ENCODE measurements at places on chromosomes 6 and 20.
A peak's percentile ranks its signal among the peaks of the same experiment; 100 is the strongest.

DNA sequence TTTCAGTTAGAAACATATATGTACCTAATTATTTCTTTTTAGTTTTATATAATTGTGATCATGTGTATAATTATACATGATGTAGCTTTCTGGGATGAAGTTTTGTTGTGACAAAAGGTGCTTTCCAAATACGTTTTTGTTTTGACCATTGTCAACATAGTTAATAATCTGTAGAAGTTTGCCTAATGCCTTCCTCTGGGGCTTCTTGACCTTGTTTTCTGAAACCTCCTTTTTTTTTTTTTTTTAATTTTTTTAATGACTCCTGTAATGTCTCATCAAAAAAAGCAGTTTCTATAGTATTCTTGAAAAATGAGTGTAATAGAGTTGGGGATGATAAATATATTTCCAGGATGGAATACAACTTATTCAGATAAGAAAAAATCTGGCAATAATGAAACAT, 434.7 kb upstream of the SOX4 start:
- DNase-seq, result no peak

GRCh38 chr6:168450917-168451316, 9.9 kb downstream of the SMOC2 start:
- DNase-seq, result no peak

- no peak for DNase-seq
Observed at GRCh38 chr6:117776441-117776840, 101.2 kb downstream of the NUS1 start.

- DNase-seq, result no peak
Observed at GRCh38 chr6:84050408-84050807, 16.8 kb downstream of the MRAP2 start.

GRCh38 chr6:16635291-16635809, 125.9 kb downstream of the ATXN1 start:
- DNase-seq, result no peak

DNA sequence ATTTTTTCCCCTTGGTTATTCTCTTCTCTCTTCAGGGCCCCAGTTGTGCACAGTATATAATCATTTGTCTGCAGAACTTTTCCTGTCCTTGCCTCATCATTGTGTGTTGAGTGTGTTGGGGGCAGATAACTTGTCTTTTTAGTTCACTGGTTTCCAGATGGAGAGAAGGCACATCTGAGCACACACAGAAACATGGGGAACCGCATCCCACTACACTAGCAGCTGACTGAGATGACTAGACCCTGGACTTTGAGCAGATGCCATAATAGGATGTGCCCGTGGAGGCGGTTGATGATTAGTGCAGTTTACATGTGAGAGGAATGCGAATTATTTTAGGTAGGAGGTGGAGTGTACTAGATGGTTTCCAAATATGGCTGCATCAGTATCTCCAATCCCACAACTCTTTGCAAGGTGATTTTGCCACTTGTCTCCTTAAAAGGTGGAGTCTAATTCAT, 26.5 kb upstream of the SH3BGRL2 start:
- DNase-seq, result no peak

DNA sequence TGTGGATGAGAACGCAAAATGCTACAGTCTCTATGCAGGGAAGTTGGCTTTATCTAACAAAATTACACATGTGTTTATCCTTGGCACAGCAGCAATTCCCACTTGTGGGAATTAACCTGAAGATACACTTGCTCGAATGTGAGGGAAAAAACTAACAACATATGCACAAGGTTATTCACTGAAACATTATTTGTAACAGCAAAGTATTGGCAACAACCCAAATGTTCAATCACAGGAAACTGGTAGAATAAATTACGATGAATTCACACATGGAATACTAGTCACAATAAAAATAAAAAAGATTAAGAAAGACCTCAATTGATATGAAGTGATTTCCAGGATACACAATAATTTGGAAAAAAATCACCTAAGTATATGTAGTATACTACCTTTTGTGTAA, 68.1 kb upstream of the OGFRL1 start:
- no peak for DNase-seq

- DNase-seq, result no peak
Observed at GRCh38 chr6:101401792-101402621, 8.5 kb downstream of the GRIK2 start.

GRCh38 chr6:170289180-170289931, 1.5 kb downstream of the DLL1 start:
- DNase-seq, result no peak

DNA sequence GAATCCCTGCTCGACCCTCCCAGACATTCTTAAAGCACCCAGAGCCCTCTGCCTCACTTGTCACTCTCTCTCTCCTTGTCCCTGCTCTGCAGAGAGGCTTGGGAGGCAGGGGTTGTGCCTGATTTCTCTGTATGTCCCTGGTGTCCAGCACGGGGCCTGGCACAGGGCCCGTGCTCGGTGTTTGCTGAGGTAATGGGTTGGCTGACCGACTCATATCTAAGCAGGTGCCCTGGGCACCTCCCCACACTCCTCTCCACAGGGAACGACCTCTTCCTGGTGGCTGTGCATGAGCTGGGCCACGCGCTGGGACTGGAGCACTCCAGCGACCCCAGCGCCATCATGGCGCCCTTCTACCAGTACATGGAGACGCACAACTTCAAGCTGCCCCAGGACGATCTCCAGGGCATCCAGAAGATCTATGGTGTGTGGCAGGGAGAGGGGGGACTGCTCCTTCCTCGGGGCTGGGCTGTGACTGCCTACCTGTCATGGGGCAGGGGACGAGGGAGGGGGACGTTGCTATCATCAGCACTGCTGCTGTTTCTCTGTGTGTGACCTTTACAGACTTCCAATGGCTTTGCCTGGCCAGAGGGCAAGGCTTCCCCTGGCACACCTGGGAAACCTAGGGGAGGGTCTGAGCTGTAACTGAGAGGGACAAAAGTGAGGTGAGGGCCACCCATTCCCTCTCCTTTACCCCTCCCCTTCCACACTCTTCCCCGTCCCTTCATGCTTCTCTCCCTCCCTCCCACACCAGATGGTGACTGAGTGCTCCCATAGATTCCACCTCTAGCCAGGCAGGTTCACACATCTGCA, 14.2 kb downstream of the MMP24OS start:
- no peak for DNase-seq

DNA sequence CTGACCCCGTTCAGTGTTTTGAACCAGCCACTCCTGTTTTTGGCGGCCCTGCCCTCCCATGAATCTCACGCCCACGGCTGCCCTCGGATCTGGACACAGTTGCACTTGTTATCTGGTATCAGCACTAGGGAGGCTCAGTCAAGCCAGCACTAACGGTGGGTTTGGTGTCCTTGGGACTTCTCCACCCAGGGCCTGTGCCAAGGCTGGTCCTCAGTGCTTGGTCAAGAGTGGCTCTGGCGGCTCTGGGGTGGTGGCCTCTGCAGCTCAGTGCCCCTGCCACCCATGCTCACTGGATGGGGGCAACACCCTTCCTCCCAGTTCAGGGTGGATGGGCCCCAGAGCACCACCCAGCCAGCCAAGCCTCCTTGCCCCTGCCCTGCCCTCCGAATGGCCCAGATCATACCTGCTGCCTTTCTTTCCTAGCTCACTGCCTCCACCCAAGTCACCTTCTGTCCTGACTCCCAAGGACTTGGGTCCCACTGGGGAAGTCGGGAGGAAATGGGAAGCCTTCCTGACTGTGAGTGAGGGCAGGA, 54.7 kb downstream of the SSR1 start:
- DNase-seq, result no peak

DNA sequence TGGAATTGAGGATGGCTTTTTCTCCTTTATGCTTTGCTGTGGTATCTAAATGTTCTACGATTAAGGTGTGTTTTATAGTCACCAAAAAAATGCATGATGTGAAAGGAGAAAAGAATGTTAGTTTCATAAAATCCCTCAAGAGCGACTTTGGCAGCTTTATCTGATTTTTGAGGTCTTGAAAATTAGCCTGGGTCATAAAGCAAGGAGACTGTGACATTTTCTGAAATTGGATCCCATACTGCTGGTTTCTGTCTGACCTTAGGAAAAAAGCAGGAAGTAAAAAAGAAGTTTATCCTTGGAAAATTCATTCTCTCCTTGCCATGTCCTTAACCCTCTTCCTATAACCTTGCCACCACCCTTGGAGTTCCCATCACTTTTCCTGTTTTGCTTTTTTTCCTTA, 525.3 kb downstream of the CD83 start:
- no peak for DNase-seq

DNA sequence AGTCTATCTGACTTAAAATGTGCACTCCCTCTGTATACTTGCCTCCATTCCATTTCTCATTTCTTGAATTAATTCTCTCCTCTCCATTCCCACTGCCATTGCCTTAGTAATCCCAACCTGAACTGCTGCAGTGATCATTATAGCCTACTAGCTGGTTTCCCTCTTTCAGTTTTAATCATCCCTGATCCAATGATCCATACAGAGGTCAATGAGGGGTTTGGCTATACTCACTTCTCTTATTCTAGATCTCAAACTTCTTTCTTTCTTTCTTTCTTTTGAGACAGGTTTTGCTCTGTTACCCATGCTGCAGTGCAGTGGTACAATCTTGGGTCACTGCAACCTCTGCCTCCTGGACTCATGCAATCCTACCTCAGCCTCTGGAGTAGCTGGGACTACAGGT, 17.6 kb downstream of the MAP3K7 start:
- DNase-seq, result no peak

GRCh38 chr6:35668096-35668495, 20.6 kb downstream of the FKBP5 start:
- no peak for DNase-seq

GRCh38 chr20:10253780-10254179, 35.1 kb downstream of the SNAP25 start:
- DNase-seq, result no peak

GRCh38 chr6:45478240-45478639, 100.5 kb upstream of the SUPT3H start:
- DNase-seq, result peak; percentile 46

DNA sequence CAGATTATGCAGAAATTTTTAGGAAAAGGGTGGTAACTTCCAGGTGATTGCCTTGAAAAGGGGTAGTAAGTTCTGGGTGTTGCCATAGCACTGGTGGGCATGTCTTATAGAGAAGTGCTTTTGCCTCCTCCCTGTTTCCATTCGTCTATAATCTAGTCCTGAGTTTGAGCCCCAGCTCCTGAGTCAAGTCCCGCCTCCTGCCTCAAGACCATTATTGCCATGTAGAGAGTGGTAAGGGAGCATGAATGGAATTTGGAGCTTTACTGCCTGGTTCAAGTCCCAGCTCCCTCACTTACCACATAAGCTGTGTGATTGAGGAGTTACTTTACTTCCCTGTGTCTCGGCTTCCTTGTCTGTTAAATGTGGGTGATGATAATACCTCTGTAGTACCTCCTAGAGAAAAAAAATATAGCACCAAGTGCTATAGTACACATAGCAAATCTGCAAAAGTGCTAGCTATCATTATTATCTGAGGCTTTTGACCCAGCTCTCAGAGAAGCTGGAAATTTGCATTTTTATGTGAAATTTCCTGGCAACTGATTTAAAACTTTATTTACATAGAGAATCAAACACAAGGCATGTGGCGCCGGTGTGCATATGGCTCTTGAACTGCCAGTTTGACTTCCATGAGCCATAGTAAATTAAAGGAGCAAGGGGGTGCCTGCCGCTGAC, 36.0 kb downstream of the TGM6 start:
- DNase-seq, result no peak

- no peak for DNase-seq
Observed at GRCh38 chr6:113824411-113824810, 32.7 kb upstream of the MARCKS start.

DNA sequence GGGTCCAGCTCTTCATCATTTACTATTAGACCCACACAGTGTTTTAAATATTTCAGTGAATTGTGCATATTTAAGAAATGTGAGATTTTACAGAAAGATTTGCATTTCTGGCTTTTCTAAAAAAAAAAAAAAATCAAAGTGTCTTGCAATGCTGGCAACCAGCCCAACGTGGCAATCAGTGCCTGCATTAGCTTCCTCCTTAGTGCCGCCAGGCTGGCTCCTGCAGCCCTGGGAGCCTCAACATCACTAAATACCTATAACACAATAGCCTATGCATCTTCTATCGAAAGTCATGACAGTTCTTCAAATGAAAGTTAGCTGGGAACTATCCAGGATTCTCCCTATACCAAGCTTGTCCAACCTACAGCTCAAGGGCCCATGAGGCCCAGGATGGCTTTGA, 9.4 kb upstream of the CD93 start:
- no peak for DNase-seq

- no peak for DNase-seq
Observed at GRCh38 chr20:53656293-53657202, 62.9 kb upstream of the ZNF217 start.

GRCh38 chr6:110319843-110320242, 38.3 kb downstream of the METTL24 start:
- no peak for DNase-seq

DNA sequence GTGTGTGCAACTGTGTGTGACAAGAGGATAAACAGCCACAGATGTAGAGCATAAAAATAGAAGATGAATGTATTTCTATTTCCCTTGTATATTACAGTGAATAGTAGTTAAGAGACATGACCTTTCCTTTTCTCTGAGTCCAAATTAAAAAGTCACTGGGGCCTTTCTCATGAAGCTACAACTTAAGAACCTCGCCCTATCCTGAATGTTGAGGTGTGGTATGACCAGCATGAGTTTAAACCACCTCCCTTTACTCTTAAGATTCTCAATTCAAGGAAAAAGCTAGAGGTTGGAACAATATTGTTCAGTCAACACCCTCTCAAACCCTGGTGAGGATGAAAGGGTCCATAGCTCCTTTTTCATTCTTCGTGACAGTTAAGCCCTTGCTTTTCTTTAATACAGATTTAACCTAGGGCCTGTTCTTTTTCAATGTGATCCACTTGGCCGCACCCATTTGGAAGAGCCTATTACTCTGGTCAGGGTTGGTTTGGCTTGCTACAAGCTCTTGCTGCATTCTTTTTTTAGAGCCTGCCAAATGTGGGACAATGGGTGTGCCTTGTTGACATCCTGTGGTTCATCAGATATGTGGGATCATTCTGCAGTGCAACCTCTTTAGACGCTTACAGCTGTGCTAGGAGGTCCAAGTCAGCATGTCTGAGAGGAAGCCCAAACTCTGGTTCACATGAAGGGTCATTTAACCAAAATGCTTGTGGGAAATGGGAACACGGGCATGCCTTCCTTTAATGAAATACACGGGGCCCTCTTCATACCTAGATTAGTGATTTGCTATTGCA, 290.0 kb downstream of the HAO1 start:
- no peak for DNase-seq

DNA sequence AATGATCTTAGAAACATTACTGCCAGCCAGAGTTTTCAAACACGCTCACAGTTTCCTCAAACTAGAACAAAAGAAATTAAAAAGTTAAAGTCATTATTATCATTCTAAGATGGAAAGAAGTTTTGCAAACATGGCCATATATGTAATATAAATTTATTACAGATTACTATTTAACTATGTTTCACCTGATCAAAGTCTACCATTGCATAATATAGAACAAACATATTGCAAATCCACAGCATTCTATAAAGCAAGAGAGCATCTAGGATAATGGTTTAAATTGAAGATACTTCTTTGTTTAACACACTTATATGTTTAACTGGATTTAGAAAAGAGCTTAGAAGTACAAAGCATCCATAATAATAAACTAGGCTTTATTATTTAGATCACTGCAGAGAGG, 26.2 kb upstream of the DCBLD1 start:
- no peak for DNase-seq
